ENCODE measurements at places on chromosomes 7 and 10.

DNA sequence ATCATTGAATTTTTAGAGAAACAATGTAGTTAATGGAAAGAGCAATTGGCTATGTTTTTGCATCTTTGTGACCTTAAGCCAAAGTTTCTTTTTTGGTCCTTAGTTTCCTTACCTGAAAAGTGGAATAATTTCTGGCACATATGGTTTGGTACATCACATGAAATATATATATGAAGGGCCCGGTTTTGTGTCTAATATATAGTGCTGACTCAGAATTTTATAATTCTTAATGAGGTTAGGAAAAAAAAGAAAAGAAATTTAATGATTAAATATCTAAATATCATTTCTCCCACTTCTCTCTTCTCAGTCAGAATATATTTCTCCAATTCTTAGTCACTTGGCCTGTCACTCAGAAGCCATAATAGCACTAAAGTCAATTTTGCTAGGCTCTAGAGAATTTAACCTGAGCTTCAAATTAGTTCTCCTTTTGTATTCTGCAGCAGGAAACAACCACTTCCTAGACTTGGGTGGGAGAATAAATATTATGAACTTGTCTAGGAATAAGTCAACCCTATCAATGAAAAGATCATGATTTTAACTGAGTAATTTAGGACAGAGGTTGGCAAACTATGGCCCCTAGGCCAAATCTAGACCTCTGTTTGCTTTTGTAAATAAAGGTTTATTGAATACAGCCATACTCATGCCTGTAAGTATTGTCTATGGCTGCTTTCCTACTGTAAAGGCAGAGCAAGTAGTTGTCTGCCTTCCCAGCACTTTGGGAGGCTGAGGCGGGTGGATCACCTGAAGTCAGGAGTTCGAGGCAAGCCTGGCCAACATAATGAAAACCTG lies 34.6 kb downstream of the PPP1R9A start:
- no peak for DNase-seq

DNA sequence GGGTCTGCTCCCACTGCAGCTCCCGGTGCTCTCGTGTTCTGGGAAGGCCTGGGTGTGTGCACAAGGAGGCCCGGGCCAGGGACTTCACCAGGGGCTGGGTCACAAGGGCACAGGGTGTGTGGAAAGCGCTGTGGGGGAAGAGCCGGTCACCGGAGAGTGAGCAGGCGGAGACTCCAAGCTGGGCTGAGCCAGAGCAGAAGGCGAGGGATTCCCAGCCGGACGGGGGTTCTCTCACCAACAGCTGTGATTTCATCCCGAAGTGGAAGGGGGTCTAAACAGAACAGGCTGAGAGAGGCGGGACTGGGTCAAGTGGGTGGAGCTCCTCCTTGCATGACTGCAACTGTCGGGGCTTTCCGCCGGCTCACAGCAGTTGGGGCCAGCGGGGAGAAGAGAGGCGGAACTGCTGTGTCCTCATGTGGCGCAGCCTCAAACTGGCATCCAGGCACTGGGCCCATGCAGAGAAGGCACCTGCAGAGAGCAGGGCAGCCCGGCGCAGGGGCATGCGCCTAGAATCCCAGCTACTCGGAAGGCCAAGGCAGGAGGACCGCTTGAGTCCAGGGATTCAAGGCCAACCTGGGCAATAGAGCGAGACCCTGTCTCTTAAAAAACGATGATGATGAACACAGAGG lies 7.6 kb upstream of the ORAI2 start:
- peak; percentile 78 for DNase-seq

DNA sequence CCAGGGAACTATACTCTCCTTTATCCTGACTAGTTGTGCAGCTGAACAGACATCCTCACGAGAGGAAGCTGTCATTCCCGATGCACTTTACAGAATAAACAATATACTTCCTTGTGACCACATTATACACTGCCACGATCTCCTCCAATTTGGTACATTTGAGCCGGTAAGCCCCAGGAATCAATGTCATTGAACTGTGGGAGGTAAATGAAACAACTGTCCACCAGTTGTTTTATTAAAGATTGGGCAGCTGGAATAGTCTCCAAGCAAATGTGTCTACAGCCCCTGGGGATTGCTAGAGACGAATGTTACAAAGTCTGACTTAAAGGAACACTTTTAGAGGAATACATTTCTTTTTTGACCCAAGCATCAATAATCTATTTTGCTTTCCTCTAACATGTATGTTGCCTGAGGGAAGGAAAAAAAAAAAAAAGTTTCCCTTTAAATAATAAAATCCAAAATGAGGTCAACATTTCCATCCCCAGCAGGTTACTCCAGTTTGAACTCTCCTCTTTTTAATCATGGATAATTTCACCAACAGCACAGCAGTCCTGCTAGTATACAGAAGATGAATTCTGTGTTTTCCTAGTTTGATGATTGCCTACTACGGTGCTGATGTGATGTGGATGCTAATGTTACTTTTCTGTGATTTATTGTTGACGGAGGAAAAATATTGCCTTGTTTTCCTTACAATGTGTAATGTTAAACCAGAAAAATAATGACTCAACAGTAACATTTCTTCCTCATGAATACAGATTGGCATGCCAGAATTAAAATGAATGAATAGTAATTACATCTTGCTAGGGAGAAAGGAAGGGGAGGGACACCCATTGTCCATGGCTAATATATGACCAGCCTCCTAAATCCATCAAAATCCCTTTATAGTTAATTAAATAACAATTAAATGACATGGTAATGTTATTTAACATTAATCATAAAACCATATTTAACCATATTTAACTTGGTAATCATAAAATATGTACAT lies 360.9 kb downstream of the NEBL start:
- no peak for DNase-seq

DNA sequence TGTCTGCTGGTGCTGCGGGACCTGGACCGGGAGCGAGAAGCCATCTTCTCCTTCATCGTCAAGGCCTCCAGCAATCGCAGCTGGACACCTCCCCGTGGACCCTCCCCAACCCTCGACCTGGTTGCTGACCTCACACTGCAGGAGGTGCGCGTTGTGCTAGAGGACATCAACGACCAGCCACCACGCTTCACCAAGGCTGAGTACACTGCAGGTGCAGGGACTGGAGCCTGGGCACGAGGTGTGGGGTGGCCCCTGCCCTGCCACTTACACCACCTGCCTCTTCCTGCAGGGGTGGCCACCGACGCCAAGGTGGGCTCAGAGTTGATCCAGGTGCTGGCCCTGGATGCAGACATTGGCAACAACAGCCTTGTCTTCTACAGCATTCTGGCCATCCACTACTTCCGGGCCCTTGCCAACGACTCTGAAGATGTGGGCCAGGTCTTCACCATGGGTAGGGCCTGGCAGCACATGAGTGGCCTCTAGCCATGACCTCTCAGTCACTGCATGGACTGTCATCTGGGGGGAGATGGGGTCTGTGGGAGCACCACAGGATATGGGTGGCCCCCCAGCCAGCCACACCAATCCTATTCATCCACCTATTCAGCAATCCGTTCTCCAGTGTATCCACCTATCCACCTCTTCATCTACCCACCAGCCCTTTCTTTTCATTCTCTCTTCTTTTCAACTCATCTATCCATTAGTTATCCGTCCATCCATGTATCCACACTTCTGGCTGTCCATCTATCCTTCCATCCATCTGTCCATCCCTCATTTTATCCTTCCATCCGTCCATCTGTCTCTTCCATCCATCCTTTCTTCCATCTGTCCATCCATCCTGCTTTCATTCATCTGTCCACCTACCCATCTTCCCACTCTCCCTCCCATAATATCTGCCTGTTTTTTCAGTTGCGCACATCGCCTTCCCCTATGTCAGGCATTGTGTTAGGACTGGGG lies 34.5 kb upstream of the VSIR start:
- no peak for DNase-seq

- DNase-seq = no peak
Observed at GRCh38 chr7:158328376-158329013, 259.1 kb downstream of the PTPRN2 start.

GRCh38 chr10:4790045-4790444 lies 36.0 kb upstream of the AKR1E2 start:
- no peak for DNase-seq

DNA sequence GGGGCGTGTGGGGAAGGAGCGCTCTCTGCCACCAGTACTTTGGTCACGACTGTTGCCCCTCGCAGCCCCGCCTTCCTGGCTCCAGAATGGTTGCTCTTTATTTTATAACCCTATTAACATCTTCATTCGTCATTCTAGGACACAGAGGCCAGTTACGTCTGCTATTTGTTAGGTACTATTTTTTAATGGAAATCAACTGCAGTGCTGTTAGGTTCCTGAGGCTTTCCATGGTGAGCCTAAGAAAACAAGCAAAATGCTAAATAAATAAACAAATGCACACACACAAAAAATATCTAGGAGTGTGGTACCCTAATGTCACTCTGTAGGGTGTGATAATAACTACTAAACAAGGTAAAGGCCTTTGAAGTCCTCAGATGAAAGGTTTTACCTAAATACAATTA lies 71.1 kb downstream of the SLC37A3 start:
- DNase-seq = no peak

DNA sequence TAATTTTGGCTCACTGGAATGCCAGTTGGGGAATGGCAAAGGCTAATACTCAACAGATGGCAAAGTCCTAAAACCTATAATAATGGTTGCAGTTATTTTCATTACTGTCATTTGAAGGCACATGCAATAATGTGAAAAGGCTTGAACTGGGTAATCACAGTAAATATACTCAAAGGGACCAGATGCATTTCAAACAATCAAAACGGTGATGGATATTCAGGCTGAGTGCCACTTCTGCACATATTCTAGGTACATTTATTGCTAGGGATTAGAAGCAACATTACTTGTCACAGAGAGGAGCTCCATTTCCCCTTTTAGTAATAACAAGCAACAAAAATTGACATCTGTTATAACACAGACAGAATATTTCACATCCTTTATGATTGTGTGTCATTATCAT lies 171.8 kb downstream of the NXPH1 start:
- DNase-seq = no peak

DNA sequence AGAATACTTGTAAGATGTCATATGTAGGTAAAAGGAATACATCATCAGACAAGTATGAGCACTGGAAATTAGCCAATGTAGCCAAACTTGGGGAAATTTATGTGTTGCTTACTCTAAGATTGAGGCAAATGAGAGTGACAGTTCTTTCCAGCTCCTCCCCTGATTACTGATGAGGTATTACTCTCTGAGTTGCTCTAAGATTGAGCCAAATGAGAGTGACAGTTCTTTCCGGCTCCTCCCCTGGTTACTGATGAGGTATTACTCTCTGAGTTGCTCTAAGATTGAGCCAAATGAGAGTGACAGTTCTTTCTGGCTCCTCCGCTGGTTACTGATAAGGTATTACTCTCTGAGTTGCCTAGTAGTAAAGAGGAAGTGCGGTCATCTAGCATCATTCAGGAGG lies 435.8 kb downstream of the NRG3 start:
- DNase-seq = no peak

DNA sequence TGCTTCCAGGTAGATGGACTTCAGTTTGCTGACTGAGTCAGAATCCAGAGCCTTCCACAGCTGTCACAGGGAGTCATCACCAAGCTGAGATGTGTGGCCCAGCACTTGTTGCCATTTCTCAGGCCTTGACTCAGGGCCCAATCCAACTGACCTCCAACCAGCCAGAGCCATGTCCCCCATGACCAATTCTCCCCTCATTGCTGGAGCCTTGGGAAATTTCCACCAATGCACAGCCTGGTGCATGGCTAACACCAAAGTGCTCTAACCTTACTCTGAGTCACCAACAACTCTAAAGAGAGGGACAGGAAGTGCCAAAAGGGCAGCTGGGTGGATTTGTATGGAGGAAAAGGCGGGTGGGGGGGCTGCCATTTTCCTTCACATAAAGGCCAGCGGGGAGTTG lies 13.4 kb upstream of the GLI3 start:
- no peak for DNase-seq

GRCh38 chr7:113824117-113824823 lies 94.5 kb downstream of the PPP1R3A start:
- no peak for DNase-seq

DNA sequence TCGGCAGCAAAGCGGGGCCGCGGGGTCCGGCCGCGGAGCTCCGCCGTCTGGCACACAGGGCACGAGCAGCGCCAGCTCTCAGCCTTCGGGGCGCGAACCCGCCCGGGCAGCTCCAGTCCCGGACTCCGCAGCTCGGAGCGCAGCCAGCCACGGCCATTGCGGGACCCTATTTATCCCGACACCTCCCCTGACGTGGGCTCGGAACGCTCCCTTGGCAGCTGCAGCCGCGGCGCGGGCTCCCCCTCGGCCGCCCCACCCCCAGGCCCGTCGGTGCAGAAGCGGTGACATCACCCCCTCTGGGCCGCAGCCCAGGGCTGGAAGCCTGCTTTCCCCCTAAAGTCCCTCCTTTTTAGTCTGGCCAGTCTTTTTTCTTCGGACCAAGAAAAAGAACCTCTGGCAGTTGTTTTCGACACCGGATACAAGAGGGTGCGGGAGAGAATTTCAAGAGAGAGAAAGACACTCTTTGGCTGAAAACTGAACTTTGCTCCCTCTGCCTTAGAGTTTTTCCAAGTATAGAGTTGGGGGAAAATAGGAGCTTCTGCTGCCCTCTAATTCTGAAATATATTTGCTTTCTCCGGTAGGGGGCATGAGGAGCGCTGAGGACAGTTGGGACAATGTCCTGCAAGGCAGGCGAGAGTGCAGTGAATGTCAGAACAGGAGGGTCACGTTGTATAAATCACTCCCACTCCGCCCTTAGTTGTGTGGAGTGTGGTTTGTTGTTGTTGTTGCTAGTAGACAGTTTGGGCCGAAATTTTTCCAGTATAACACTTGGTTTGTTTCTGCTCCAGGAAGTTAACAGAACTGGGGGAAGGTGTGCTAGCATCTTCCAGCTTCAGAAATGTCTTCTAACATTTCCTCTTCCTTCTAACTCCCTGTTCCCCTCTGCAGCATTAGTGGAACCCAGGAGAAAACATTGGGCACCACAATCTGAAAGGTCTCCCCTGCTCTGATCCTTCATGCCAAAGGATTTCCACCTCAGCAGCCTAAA lies at the start of gene SFRP4:
TSS of gene SFRP4 (minus strand) at position 145 of the 988 bp plus-strand sequence. CDS start 280 bp downstream, outside the sequence.
- no peak for DNase-seq

Measured in activated CD4-positive, alpha-beta T cell treated with anti-CD3 and anti-CD28 coated beads, Interleukin-2, amount 50 U/mL, for 24 hours (primary cell).